ENCODE measurements at places on chromosomes 1 and 21.

DNA sequence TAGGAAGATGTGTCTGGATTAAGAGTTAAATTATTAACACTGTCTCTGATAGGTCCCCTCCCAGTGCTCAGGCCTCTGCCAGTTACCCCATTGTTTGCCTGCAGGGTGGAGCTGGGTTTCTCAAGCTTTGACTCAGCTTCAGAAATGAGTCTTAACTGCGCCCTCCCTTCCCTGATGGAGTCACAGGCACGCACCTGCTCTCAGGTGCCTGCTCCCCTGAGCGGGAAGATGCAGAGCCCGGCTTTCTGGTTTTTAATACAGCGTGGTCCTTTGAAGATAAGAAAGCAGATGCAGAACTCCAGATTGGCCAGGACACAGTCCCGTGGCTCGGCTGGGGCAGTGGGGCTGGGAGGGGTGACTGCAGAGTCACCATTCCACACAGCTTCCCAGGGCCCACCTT lies 3.2 kb upstream of the SPRR4 start:
- no peak for DNase-seq

- no peak for DNase-seq
Observed at GRCh38 chr1:36755303-36756230, 272.9 kb upstream of the CSF3R start.

GRCh38 chr1:7531562-7532340 lies 239.3 kb upstream of the VAMP3 start:
- DNase-seq = no peak

DNA sequence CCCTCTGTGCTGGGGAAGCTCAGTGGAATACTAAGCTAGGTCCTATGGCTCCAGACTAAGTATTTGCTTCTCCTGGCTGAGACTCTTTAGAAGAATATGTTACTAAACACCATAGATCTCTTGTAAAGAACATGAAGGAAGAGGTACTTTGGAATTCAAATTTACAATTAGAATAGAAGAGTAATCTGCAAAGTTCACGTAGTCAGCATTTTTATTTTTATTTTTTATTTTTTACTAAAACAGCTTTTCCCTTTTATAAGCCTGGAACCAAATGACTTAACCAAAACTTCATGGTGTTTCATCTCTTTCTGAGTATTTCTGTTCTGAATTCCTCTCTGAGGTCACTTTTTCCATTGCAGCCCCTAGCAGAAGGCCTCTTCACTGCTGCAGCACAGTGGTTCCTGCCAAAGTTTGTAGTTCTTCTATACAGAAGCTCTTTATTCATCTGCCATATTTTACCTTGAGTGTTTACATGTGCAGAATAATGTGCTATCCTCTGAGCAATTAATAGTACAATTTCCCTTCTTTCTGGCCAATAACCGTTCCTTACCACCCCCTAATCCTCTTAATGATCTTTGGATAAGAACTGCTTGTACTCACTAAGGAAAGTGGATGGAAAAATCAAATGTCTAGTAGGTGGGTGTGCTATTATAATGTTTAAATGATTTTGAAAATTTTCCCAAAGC lies 27.2 kb downstream of the TSEN15 start:
- no peak for DNase-seq
